Gastrocnemius medialis (tissue), 4 donors: ENCODE measurements at places on chromosomes 3 and 15.

DNA sequence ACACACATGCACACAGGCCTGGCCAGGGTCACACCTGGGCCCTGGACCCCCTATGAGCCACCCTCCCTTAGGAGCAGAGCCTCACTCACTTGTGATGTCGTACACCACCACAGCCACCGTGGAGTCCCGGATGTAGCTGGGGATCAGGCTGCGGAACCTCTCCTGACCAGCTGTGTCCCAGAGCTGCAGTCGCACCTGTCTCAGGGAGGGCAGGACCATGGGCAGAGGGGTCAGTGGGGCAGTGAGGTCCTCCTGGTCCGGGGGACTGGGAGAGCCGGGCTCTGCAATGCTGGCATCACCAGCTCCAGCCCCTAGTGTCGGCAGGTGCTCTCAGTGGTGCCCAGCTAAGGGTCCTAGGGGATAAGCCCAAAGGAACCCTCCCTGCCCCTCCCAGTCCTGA, 35.6 kb downstream of the SRPRB start:
- no peak for DNase-seq

- no peak for DNase-seq
These were observed 1046.3 kb downstream of the ROBO2 start for GRCh38 chr3:78086150-78086549.

GRCh38 chr15:49343546-49343945, 79.5 kb upstream of the FGF7 start:
- DNase-seq, result no peak

- no peak for DNase-seq
These were observed 212.9 kb upstream of the CMC1 start for GRCh38 chr3:28028554-28028953.

DNA sequence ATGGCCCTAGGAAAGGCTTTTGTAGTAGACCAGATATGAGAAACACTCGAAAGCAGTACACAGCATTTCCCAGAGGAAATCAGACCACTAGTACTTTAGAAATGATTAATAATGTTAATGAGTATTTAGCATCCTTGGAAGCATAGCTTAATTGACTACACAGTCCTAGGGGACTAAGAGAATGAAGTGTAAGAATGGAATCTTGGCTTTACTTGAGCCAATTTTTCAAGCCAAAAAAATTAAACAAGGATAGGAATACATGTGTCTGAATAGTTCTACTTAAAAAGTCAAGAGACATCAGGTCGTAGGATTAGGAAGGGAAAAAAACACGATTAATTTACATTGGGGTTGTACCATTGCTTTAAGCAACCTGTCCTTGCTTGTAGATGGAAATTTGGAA, 38.2 kb downstream of the DPPA2 start:
- DNase-seq, result no peak

DNA sequence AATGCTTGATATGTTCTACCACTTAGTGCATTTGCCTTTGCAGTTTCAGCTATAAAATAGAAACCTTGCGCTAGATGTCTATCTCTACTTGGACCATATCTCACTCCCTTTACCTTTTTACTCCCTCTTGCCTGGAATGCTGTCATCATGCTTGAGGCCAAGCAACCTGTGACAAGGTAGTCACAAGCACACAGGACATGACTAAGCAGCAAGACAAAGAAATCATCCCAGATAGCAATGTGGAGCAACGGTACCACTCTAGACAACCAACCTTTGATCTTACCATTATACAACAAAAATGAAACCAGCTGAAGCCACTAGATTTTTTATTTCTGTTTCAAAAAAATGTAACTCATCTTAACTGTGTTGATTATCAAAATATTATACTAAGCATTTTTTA, 50.5 kb upstream of the SPSB4 start:
- no peak for DNase-seq

GRCh38 chr15:73885954-73886700, 12.8 kb downstream of the TBC1D21 start:
- no peak for DNase-seq

DNA sequence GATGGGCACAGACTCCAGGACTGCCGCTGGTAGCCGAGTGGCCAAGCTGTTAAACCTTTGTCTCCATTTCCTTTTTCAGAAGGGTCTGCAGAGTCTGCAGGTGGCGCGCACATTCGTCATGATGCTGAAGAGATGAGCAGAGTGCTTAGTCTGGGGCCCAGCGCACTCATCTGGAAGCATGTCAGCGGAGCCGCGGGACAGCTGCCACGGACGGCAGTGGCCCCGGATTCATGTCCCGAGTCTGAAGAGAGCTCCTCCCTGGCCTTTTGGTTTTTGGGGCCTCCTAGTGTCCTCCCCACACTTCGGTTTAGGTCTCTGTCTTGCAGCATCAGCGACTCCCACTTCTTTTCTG, 42.6 kb downstream of the KLHL25 start:
- DNase-seq, result no peak

DNA sequence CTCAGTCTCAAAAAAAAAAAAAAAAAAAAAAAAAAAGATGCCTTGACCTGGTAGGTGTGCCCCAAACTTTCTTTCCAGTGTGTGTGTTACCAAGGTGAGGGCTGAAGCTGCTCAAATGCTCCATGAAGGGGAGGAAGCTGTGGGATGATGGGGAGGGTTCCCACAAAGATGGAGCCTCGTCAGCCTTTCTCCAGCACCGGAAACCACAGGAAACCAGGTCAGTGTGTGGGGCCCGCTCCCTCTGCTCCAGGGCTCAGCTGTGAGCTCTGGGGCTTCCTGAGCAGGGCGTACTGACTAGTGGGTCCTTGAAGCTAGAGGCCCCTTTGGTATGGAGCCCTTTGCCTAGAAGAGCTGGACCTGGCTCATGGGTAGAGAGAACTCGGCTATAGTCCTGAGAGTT, 681 bp upstream of the IL17RE start:
- no peak for DNase-seq

- no peak for DNase-seq
These were observed 647.1 kb downstream of the NTRK3 start for GRCh38 chr15:87609474-87609873.

DNA sequence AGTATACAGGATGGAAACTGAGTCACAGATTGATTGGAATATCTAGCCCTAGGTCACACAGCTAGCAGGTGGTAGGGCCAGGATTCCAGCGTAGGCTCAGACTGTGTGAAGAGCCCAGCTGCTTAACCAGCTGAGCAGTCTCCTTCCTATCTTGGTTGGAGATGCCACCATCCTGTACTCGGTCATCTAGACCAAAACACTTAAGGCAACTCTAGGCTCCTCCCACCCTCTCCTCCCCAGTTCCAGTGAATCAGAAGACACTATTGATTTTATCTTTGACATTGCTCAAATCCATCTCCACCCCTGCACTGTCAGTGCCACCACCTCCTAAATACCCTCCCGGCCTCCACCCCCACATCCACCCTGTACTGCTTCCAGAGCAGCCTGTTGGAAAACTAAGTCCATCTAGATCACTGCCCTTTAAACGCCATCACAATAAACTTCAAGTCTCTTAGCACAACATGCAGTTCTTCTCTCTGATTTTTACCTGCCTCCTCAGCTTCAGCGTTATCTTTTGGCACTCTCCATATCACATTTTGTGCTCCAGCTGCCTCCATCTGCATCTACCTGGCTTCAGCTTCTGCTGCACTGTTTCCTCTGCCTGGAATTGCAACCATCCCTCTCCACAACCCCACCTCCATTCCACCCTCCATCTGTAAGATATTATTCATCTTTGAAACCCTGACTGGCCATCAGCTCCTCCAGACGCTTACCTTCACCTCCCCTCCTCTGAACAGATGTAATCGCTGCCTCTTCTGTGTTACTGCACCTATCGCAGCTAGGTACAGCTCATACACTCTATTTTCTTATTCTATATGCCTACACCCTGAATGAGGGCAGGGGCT, 86.8 kb upstream of the ACP3 start:
- no peak for DNase-seq

DNA sequence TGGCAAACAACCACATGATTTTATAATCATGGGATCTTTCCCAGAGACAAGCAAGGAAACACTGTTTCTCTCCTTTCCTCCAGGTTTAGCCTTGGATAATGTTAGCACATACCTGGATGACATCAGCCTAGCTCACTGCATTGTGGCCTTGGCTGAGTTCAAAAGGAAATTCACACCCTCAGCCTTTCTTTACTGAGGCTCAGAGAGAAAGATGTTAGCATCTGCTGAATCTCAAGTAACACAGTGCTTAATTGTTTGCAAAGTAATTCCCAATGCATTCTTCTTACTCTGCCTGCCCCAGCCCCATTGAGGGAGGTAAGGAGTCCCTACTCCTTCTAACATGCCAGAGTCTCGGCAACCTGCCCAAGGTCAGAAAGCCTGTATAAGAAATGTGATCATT, 432.2 kb upstream of the LMCD1 start:
- no peak for DNase-seq

DNA sequence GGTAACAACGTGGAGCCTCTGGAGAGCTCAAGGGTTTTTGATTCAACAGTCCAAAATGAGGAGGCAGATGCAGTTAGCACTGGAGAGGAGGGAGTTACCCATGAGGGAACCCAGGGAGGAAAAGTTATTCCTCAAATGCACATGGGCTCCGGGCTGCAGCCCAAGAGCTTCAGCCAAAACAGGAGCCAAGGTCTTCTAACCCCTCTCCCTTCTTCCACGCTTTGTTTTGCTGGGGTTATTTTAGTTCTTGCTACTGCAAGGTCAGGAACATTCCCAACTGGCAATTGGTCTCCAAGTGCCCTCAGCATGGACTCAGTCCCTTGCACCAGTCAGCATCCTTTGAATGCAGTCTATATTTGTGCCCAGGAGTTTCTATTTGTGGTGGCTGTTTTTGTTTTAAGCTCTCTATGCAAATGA, 90.0 kb downstream of the TGFBR2 start:
- no peak for DNase-seq

GRCh38 chr3:129474984-129475804, 35.2 kb downstream of the IFT122 start:
- DNase-seq, result no peak

DNA sequence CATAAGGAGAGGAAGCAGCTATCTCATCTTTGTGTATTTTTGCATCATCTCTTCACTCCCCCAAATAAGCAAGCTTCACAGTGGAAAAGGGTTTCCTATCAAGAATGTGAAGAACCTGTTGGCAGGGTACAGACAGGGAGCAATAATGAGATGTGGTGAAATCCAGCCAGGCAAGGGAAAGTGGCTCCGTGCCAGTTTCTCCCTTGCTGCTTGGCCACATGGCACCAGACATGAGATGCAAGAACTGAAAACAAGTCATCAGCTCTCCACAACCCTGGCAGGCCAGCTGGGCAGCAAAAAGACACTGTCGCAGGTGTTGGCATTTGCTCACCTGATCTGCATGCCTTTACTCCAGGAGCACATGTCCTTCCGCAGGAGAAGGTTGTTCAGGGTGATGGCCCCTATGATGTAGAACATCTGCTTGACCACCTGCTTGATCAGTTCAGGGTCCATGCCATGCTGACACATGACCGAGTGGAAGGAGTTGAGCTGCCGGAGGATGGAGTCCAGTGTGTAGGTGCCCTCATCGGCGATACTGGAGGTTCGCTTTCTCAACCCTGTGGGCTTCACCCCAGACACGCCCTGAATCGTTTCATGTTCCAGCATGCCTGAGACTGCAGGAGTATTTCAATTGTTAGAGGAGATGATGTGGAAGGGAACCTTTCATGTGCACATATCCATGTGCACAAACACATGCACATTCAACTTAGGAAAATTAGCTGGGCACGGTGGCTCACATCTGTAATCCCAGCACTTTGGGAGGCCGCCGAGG, 23.3 kb upstream of the MYO5C start:
- DNase-seq, result peak; percentile 54

DNA sequence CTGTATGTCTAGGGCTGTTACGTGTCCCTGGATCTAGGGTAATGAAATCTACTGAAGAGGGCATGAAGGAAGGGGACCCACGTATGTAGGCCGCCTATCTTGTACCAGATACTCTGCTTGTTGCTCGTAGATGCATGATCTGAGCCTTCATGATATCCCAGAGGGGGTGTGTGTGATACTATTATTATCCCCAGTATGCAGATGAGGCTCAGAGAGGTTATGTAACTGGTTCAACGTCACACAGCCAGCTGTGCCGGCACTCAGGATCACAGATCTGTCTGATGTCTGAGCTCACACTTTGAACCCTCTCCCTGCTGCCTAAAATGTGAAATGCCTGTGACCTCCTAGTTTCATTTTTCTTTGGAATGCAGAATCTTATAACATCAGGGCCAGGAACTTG, 36.2 kb upstream of the SEC13 start:
- DNase-seq, result no peak

- DNase-seq, result no peak
These were observed 70.9 kb downstream of the IGF1R start for GRCh38 chr15:98719137-98719740.

DNA sequence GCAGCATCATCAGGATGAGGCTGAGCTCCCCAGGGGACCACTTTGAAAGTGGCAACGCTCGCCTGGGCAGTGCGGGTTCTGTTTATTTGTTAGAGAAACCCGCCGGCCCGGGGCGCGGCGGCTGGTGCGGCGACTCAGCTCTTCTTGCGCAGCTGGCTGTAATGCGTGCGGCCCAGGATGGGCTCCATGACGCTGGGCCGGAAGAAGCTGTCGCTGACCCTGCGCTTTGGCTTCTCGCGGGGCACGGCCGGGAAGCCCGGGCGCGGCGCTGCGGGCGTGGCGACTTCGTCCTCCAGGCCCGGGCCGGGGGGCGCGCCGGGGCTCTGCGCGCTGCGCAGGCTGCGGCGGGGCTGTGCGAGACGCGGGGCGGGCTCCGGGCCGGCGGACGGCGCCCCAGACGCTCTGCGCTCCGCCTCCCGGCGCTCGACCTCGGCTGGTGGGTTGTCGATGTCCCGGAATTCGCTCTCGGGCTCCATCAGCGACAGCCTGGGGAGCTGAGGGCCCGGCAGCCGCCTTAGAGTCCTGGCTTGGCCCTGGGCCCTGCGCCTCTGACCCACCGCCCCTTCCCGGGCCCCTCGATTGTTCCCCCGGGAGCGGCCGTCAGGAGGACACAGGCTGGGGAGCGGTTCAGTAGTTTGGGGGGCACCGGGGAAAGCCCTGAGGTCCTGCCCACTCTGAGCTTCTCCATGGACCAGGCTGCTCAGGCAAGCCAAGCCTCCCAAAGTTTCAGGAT, 10.3 kb upstream of the KIF7 start:
- DNase-seq, result peak; percentile 32

DNA sequence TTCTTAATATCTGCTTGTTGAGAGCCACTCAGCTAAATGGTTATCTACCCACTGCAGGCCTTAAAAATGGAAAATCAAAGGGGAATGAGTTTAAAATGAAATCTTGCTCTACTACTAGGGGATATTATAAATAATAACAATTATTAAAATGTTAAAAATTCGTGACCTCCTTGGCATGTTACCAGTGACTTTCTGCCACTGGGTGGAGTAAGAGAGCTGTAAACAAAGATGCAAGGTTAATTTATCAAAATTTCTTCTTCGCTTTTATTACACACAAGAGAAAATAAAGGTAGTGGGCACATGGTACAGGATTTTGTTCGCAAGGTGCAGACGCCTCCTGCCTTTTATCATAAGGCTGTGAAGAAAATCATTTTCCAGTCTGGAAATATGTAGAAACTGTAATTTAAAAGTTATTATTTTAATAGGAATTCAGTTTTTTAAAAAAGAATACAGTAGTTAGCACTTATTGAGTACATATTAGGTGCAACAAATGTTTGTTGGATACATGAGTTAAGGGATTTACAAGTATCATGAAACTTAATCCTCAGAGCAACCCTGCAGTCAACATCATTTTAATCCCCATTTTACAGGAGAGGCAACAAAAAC, 272.6 kb downstream of the SUCLG2 start:
- DNase-seq, result no peak

- DNase-seq, result no peak
These were observed 619.0 kb upstream of the GOLIM4 start for GRCh38 chr3:168714609-168715240.

GRCh38 chr3:175093748-175094147, 234.6 kb downstream of the NAALADL2 start:
- DNase-seq, result no peak
